Stimulated activated CD4-positive, alpha-beta T cell treated with anti-CD3 and anti-CD28 coated beads, Interleukin-15, amount 100 ng/mL, for 48 hours (primary cell): ENCODE measurements at places on chromosomes 7 and 10.
A peak's percentile ranks its signal among the peaks of the same experiment; 100 is the strongest.

GRCh38 chr10:93417266-93417665, 64.9 kb downstream of the MYOF start:
- no peak for DNase-seq

DNA sequence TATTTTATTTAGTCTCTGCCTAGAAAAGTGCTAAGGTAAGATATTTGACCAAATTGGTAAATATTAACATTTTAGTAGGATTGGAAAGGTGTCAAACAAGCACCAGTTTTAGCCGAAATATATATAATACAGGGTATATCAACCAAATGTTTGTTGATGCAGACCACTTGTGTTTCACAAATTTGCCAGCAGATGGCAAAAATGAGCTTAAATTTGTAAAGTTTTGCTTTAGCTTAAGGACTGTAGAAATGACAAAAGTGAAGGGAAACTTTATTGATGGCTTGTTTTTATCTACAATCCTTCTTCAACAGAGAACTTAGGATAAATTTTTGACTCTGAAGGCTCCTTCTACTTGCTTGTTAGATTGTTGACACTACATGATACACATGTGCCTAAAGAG, 4.8 kb upstream of the POLR1F start:
- peak; percentile 25 for DNase-seq

- no peak for DNase-seq
Measured at GRCh38 chr7:362402-363096, 72.6 kb downstream of the FOXL3 start.

DNA sequence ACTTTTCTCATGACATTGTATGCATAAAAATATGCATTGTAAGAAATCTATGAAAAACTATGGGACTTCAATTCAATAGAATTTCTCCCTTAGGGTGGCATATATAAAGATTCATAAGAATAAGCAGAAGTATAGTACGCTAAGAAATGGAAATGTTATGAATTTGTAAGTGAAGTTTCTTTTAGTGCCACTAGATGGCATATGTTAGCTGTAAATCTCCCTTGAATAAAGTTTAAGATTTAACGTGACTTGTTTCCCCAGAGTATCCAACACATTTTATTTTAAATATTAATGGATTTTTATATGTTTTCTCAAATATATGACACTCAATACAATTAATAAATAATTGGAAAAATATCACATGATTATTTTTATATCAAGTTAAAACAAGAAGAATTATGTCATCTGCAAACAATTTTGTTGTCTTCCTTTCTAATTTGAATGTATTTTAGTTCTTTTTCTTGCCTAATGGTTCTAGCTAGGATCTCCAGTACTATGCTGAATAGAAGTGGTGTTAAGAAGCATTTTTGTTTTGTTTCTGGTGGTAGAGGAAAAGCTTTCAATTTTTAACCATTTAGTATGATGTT, 287.2 kb downstream of the HGF start:
- DNase-seq = no peak

- no peak for DNase-seq
Measured at GRCh38 chr10:72083790-72084459, 4.4 kb downstream of the SPOCK2 start.

DNA sequence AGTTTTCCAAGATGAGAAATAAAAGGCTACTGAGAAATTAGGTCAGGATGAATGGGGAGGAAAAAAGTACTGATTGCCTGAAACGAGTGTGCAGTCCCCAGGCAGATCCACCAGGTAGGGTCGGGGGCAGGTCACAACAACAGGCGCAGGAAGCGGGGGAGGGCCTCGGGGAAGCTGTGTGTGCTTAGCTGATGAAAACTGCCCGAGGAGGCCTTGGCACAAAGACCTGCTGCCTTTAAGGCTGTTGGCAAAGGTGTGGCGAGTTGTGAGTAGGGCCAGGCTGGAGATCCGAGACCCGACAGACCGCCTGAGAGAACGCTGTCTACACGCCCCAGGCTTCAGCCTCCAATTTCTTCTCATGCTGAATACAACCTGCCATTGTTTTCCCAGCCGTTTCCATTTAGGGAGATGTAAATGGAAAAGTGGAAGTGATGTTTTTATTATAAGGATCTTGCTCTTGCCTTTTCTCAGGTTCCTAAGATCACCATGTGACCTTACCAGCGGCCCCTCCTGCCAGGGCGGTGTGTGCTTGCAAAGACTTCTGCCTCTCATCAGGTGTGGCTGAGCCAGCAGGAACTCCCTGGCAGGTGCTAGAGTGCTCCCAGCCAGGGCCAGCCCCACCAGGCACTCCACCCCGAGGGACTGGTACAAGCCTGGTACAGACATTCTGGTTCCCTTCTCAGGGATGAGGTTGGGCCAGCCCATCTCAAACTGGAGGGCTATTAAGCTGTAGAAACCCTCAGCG, 60.8 kb downstream of the DLG5 start:
- DNase-seq = no peak

DNA sequence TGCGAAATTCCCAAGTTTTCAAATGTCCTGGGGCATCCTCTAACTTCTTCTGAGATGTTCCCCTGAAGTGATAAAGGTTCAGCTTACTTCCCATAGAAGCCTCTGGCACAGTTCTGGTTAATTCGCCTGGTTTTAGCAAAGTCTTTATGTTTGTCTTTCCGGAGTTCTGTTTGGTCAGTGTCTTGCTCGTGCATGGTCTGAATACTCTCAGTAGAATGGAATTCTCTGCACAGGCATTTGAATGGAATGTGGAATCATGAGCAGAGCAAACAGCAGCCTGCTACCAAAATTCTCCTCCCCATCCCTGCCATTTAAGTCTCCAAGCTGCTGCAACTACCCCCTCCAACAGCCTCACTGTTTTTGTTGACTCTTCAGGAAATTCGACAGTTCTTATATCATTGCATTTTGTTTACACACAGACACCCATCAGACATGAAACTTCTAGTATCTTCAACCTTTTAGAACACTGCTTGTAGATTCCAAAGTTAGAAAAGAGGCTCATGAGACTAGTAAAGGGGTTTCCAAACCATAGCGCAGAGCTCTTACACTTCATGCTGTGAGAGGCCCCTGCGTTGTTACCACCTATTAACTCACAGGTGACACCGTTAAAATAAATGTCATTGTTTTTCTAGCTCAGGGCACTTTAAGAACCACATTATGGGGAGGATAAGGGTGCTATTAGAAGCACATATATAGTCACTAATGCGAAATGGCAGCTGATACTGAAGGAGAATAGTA, 129.7 kb downstream of the PLCE1 start:
- DNase-seq = no peak

DNA sequence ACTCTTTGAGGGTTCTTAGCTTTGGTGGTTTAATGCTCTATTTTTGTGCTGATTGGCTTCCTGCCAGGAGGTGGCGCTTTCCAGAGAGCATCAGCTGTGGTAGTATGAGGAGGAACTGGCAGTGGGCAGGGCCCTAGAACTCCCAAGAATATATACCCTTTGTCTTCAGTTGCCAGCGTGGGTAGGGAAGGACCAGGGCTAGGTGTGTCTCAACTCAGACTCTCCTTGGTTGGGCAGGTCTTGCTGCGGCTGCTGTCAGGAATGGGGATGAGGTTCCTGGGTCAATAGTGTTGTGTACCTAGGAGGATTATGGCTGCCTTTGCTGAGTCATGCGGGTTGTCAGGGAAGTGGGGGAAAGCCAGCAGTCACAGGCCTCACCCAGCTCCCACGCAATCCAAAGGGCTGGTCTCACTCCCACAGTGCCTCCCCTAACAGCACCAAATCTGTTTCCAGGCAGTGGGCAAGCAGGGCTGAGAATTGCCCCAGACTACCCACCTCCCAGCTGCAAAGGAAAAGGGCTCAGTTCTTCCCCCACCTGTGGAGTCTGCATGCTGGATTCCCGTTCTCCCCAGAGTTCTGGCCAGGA, 191.5 kb downstream of the PHTF2 start:
- peak; percentile 19 for DNase-seq

GRCh38 chr7:30986738-30987137, 23.0 kb downstream of the GHRHR start:
- no peak for DNase-seq

- DNase-seq = no peak
Measured at GRCh38 chr7:127914693-127915092, 116.5 kb downstream of the LRRC4 start.

DNA sequence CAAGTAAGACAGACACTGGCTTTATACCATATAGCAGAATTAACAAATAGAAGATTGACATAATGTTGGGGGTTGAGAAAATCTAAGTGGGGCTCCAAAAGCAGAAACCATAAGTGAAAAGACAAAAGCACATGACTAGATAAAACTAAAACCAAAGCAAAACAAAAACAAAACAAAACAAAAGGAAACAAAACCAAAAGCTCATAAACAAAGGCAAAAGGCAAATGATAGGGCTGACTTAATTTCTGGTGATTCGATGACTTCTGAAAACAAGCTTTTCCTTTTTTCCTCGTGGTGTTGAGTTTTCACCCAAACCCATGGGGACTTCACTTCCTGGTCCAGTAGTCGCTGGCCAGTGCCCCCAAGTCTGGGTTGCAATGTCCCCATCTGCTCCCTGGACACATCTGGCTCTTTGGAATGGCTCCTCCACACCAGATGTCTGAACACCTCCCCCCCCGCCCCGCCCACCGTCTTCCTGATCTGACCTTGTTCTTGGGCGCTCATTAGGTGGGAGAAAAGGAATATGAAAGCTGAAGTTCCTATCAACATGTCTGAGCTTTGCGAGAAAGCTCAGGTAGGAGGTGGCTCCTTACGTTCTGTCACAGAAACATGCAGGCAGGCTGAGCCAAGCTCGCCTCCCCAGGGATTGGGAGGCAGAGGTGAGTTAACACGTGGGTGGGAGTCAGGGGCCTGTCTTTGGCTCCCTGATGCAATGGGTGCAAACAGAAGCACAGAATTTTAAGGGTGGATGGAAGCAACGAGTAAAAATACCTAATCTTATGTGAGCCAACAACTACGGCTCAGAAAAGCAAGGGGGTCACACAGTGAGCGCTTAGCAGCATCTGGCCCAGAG, 121.0 kb downstream of the NEURL1 start:
- no peak for DNase-seq

GRCh38 chr10:28719789-28720436, 42.6 kb downstream of the BAMBI start:
- DNase-seq = no peak

DNA sequence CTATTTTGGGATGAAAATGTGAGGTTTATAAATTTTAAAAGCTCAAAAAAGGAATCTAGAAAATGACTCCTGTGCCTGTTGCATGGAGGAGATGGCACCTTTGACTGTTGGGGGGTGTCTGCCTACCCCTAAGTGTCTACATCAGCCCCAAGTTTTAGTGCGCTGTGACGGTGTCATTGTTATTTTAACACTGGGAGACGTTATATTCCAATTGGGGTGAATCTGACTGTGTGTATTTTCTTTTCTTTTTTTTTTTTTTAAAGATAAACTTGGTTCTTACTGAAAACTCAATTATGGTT, 517 bp downstream of the SRGN start:
- no peak for DNase-seq

DNA sequence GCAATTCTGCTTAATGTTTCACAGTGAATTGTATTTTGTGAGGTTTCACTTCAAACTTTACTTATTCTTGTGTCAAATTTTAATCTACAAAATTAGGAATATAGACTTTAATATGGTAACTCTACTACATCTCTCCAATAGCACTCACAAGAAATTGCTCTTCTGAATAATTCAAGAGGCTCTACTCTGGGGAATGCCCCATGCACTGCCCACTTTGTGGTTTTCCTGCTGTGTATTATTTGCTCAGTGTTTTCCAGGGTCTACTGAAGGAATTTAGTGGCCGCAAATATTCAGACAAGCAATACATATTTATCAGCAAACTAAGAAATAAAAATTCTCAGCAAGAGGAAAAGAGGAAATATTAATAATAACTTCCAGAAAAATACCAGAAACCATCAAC, 611.4 kb downstream of the TNS3 start:
- DNase-seq = no peak

DNA sequence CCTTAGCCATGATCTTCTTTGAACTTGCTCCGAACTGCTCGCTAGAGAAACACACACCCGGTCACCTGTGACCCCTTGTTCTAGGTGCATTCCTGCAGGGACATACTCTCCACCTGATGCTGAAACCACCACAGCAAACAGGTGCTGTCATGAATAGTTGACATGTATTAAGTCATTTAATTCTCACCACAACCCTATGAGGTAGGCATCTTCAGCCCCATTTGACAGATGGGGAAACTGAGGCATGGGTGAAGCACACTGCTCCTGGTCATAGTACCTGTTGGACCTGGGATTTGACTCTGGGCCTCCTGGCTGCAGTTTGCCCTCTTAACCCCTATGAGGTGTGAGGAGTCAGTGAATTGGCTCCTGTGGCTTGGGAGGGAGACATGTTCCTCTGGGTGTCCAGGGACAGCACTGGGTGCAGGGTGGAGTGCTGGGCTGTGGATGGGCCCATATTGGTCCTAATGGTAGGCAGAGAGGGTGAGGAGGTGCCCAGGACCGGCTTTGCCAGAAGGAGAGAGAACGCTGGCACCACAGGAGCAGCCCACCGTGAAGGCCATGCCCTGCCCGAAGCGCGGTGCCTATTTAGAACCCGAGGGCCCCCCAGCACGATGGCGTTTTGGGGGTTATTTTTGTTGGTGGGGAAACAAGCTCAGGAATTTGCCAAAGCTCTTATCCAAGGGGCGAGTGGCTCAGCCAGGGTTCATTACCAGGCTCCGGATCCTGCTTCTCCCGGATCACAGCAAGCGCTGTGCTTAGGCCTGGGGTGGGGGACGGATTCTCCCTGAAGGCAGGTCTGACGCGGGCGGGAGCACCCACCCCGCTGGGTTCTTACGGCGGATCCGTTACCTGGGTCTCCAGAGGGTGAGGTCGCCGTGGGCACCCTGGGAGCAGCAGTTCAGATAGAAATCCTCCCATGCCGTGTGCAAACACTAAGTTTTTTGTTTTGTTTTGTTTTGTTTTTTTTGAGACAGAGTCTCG, 52.3 kb downstream of the GLRX3 start:
- DNase-seq = no peak

DNA sequence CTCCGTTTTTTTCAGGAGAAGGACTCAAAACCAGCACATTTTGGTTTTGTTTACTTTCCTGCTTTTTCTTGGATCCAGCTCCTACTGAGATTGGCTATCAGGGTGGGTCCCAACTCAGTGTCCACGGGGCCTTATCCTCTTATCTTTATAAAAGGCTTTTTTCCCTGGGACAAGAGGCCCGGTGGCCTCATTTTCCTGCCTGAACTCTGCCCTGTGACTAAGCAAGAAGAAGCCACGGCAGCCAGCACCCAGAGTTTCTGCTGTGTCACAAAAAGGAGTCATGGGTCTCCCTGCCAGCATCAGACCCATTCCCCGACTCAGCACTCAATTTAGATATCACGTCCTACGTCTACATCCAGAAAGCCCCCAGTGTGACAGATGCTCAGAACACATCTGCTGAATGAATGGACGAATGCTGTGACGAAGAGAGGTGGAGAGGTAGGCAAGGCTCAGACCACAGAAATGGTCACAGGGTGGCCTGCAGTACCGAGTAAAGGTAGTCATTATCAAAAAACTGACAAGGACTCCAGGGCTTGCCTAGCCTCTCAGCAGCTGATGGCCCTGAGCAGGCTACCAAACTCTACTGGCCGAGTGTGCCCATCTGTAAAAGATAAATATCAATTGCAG, 16.7 kb downstream of the DLG5 start:
- no peak for DNase-seq

DNA sequence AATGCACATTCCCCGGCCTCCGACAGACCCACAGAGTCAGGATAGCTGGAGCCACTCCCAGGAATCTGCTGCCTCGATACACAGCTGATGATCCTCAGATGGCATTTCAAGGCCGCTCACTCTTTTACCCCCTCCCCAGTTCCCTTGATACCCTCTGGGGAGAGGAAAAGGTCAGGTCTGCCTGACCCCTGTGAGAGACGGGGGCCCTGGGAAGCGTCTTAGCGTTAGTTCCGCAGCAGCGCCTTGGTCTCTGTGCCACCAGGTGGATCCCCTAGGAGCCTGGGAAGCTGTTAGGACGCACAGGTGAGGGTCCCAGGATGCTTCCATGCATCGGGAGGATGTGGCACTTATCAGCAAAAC, 420.5 kb upstream of the FOXK1 start:
- no peak for DNase-seq
